Neural crest cell (in vitro differentiated cells): ENCODE measurements at places on chromosomes 5 and 9. TPM values are rescaled to one million over a fixed set of nuclear protein-coding genes. Genes with fewer than 3 reads are reported as not detected.

Gene AJM1
- 2.8 and 3.3 TPM in 2 replicates for total RNA-seq

Gene SPZ1
- not detected in 2 replicates for total RNA-seq

Gene CTNND2
- 39.4 and 40.0 TPM in 2 replicates for total RNA-seq

DNA sequence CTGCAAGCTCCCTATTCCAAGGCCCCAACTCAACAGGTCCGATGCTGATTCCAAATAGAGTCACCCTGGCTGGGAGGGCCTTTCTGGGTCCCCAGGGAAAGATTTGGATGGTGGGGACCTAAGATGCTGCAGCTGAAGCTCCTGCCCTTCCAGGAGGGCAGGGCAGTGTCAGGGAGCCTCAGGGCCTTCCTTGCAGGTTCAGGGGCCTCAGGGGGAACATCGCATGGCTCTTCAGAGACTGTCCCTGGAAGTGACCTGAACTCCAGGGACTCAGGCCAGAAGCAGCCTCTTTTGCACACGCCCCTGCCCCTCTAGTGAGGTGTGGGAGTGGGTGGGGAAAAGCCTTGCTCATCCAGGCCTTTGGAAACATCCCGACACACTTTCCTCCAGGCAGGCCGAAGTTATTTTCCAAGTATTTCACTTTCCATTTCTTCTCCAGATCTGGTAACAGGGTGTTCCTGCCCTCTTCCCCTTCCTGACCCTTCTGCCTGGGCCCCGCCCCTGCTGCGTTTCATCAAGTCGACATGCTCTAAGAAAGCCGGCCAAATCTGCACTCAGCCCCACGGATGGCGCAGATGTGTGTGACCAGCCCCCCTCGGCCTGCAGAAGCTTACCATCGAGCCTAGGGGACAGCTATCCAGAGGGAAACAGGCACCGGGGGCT lies 159.5 kb downstream of the FGF18 start:
- no peak for DNase-seq
- peaks cover 32% of the 10 kb centered on the region for H3K4me1 ChIP-seq
- H3K27ac ChIP-seq: peak overlapping the region; percentile 69

DNA sequence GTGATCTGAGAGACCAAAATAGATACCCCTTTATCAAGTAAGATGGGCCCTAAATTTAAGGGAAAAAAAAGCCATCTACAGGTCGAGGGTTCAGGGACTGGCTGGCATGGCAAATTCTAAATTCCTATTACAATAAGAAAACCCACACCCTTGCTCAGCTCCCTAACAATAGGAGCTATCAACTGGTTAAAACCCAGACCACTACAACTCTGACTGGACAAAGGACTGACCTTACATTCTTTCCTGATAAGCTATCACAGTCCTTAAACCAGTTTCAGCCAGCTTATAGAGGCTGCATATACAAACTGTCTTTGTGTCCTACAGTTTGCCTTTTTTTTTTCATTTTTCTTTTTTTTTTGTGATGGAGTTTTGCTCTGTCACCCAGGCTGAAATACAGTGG lies 803.6 kb downstream of the NR2F1-AS1 start:
- H3K36me3 ChIP-seq: no peaks in the 10 kb centered on the region
- H3K27ac ChIP-seq: no peak overlapping the region
- no peak for DNase-seq
- no peaks in the 10 kb centered on the region for H3K27me3 ChIP-seq
- H3K4me3 ChIP-seq: no peak overlapping the region
- peaks cover 43% of the 10 kb centered on the region for H3K4me1 ChIP-seq

DNA sequence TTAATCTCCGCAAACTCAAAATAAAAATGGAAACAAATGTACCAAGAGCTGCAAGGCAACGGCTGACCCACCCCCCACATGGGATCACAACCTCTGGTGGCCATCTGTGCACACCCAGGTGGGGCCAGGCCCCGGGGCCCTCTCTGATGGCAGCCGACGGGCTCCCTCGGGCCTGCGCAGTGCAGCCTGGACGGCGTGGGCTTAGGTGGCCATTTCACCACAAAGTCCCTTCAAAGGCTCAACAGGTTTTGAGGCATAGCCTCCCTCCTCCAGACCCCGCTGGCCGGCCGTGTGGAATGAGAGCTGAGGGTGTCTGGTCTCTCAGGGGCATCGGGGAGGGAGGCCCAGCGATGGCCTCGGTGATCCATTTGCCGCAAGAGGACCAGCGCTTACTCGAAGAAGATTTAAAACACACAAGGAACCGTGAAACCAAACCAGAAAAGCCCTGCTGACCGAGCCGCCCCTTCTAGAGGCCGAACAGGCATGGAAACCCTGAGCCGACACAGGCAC lies 42.7 kb upstream of the CEP72 start:
- H3K4me1 ChIP-seq: no peaks in the 10 kb centered on the region
- no peak overlapping the region for H3K4me3 ChIP-seq
- H3K36me3 ChIP-seq: no peaks in the 10 kb centered on the region
- no peak for DNase-seq
- H3K27me3 ChIP-seq: peaks cover 29% of the 10 kb centered on the region

- H3K36me3 ChIP-seq: peaks cover 5% of the 10 kb centered on the region
- H3K4me1 ChIP-seq: peaks cover 20% of the 10 kb centered on the region
- peak overlapping the region; percentile 2 for H3K27ac ChIP-seq
- no peak for DNase-seq
Observed at GRCh38 chr5:18395126-18396110, 761.2 kb downstream of the TAF11L14 start.

DNA sequence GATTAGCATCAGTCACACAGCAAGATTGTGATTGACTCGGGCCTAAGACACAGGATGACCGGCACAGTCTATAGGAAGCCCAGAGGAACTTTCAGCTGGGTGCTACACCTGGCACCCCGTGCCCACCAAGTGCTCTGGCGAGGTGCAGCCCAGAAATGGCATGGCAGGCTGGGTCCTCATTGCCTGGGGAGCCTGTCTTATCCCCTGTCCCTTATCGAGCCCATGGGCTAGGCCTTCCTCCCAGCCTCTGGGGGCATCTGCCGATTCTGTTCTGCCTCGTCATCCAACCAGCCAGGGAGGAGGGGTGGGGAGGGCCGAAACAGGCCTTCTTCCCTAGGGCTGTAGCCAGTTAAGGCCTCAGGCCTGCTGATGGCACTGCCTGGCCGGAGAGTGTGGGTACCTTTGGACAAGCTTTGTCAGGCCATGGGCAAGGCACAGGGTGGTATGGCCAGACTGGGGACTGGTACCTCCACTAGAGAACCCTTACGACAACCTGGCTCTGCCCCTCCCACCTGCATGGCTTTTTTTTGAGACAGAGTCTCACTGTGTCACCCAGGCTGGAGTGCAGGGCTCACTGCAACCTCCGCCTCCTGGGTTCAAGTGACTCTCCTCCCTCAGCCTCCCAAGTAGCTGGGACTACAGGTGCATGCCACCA lies 1.6 kb downstream of the GRK6 start:
- H3K27me3 ChIP-seq: peaks cover 4% of the 10 kb centered on the region
- no peaks in the 10 kb centered on the region for H3K36me3 ChIP-seq
- H3K4me1 ChIP-seq: peaks cover 31% of the 10 kb centered on the region
- H3K27ac ChIP-seq: no peak overlapping the region
- no peak for DNase-seq

GRCh38 chr5:138699482-138699881 lies 53.7 kb upstream of the CTNNA1 start:
- no peaks in the 10 kb centered on the region for H3K36me3 ChIP-seq
- H3K4me1 ChIP-seq: peaks cover 8% of the 10 kb centered on the region
- no peaks in the 10 kb centered on the region for H3K27me3 ChIP-seq
- no peak overlapping the region for H3K4me3 ChIP-seq
- DNase-seq: no peak

- no peak overlapping the region for H3K27ac ChIP-seq
- DNase-seq: no peak
- H3K36me3 ChIP-seq: no peaks in the 10 kb centered on the region
- peaks cover 51% of the 10 kb centered on the region for H3K27me3 ChIP-seq
Observed at GRCh38 chr5:151345187-151345807, 2.1 kb downstream of the SLC36A2 start.

- no peaks in the 10 kb centered on the region for H3K4me1 ChIP-seq
- no peaks in the 10 kb centered on the region for H3K36me3 ChIP-seq
- no peak overlapping the region for H3K27ac ChIP-seq
- peaks cover 21% of the 10 kb centered on the region for H3K27me3 ChIP-seq
Observed at GRCh38 chr9:89579741-89580385, 24.9 kb upstream of the GADD45G start.

DNA sequence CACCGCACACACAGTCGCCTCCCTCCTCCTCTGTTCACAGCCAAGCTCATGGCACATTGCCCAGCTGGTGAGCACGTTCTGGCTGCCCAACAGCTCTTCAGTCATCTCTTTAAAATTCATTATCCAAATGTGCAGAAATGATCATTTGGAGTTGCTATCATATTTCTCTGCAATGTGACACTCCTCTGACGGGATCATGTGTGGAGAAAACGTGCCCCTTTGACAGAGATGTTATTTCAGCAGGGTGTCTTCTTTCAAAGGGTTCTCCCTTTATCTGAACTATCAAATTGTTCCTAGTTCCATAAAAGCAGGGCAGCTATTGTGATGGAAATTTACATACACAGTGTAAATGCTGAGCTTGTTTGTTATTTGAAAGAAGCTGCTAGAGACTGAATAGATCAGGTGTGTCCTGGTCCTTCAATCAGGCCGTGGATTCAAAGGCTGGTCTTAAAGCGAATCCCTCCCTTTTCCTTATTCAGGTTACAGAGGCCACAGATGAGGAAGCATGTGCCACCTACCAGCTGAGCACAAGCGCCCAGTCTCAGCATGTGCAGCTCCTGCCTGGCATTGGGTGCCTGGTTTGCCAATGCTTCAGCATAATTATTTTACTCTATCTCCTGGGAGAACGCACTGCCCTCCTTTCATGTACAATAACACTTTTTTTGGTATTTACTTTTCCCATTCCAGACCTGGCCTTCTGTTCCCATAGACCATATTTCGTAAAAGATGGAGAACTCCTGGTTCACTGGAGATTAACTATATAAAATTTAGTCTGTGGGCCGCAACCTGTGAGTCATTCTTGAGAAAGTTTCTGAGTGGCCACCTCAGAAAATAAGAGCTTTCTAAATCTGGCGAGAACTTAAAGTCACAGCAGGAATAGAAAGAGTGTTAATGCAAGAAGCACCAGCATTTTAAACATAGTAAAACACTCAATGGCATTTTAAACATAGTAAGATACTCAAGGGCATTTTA lies 433.7 kb downstream of the ENC1 start:
- no peak for DNase-seq
- H3K27ac ChIP-seq: no peak overlapping the region
- H3K4me3 ChIP-seq: no peak overlapping the region

DNA sequence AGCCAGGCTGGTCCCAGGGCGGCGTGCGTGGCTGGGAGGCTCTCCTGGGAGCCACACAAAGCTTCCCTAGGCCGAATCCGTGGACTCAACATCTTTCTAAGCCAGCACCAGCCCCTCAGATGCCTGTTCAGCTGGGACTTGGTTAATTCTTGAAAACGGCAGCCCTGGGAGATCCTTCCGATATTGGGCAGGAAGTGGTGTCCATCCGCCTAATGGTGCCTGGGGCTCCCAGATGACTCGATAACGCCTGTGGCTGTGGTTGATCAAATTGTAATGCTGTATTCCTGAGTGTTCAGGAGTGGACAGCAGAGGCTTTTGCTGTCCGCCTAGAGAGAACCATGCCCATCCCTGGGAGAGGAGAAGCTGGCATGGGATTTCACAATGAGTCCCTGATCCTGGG lies 14.1 kb downstream of the KCNT1 start:
- peaks cover 57% of the 10 kb centered on the region for H3K27me3 ChIP-seq
- no peaks in the 10 kb centered on the region for H3K4me1 ChIP-seq
- H3K4me3 ChIP-seq: no peak overlapping the region
- H3K36me3 ChIP-seq: no peaks in the 10 kb centered on the region
- no peak for DNase-seq

GRCh38 chr5:14436801-14437542 lies 144.6 kb upstream of the OTULINL start:
- H3K4me3 ChIP-seq: no peak overlapping the region
- no peaks in the 10 kb centered on the region for H3K27me3 ChIP-seq
- peaks cover 30% of the 10 kb centered on the region for H3K36me3 ChIP-seq
- H3K4me1 ChIP-seq: peaks cover 64% of the 10 kb centered on the region

DNA sequence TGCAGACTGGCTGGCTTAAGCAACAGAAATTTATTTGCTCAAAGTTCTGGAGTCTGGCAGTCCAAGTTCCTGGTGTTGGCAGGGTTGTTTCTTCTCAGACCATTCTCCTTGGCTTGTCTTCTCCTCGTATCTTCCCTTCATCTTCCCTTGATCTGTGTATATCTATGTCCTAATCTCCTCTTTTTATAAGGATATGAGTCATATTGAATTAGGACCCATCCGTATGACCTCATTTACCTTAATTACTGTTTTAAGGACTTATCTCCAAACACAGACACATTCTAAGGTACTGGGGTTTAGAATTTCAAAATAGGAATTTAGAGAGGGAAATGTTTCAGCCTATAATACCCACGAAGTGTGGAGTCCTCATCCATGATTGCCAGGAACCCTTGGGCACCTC lies 13.1 kb upstream of the LPAR1 start:
- DNase-seq: no peak
- H3K4me1 ChIP-seq: no peaks in the 10 kb centered on the region
- no peak overlapping the region for H3K27ac ChIP-seq
- H3K36me3 ChIP-seq: peaks cover 1% of the 10 kb centered on the region
- H3K4me3 ChIP-seq: no peak overlapping the region
